ENCODE measurements at places on chromosomes 4 and X.

GRCh38 chr4:75637176-75637575 is 6.8 kb upstream of the CDKL2 start:
- no peak for DNase-seq

- no peak for DNase-seq
Observed at GRCh38 chr4:7747062-7747385, 192.6 kb downstream of the AFAP1 start.

GRCh38 chr4:110631584-110632505 is 9.0 kb upstream of the PITX2 start:
- DNase-seq, result peak; percentile 76

DNA sequence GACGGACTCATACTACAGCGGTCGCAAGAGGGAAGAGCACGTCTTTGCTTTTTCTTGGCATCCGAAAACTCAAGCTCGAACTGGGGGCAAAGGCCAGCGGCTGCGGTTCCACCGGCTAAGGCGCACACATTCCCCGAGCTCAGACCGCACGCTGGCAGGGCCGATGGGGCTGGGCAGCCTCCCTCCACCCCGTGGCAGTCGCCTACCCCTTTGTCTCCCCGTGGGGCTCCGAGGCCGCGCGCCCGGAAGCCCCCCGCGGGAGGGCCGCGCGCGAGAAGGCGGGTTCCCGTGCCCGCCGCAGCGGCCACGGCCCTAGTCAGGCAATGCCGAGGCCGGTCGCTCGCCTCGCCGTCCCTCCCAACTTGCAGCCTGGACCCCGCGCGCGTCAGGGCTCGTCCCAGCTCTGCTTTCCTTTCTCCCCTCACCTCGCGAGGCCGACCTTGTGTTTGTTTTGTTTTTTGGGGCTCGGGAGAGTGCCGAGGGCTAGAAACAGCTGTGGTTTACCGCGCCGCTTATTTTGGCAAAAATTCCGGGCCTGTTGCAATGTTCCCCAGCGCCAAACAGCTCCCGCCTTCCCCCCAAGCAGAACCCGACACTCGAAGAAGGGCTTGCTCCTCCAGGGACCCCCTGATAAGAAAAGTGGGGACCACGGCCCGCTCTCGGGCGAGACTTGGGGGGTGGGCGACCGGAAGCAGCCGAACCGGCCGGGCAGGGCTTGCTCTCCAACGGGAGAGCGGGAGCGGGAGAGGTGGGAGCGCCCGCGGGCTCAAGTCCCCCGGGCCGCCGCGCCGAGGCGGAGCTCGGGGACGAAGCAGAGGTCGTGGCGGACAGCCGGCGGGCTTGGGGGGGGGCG is 561 bp upstream of the N4BP2 start:
- DNase-seq, result peak; percentile 85

DNA sequence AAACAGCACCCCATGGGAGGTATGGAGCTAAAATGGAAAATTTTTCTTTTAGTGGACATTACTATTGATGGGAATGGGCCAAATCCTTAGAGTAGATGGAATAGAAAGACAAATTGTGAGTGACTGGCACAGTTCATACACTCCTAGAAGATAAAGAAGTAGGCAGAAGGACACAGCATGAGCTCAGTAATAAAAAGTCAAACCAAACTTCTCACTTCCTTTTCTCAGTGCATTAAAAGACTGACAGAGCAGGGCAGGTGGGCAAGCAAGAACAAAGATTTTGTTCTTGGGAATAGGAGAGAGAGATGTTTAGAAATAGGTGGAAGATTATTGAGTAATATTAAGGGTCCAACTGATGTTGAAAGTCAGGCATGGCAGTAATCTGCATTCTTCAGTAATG is 132.5 kb downstream of the ATP10D start:
- DNase-seq, result no peak

- no peak for DNase-seq
Observed at GRCh38 chrX:78514852-78515251, 144.3 kb downstream of the RTL3 start.

DNA sequence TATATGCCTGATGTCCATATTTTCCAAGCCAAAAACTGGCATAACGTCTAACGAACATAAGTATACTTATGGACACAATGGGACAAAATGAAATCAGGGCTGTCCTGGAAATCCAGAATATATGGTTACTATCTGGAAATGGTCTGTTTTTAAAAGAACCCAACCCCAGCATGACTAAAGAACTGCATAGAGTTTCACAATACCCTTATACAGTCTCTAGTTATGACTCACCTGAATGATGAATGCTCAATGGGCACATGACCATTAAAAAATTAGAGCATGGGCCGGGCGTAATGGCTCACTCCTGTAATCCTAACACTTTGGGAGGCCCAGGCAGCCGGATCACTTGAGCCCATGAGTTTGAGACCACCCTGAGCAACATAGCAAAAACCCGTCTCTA is 31.8 kb downstream of the AMMECR1 start:
- no peak for DNase-seq

GRCh38 chr4:171644430-171645057 is 168.7 kb upstream of the GALNTL6 start:
- DNase-seq, result no peak

Data from activated CD8-positive, alpha-beta memory T cell treated with anti-CD3 and anti-CD28 coated beads, Interleukin-2, amount 50 U/mL, for 48 hours (primary cell).